ENCODE measurements at places on chromosomes 7 and 10.
A peak's percentile ranks its signal among the peaks of the same experiment; 100 is the strongest.

GRCh38 chr7:26166684-26167266, 14.8 kb downstream of the NFE2L3 start:
- DNase-seq, result peak; percentile 27

DNA sequence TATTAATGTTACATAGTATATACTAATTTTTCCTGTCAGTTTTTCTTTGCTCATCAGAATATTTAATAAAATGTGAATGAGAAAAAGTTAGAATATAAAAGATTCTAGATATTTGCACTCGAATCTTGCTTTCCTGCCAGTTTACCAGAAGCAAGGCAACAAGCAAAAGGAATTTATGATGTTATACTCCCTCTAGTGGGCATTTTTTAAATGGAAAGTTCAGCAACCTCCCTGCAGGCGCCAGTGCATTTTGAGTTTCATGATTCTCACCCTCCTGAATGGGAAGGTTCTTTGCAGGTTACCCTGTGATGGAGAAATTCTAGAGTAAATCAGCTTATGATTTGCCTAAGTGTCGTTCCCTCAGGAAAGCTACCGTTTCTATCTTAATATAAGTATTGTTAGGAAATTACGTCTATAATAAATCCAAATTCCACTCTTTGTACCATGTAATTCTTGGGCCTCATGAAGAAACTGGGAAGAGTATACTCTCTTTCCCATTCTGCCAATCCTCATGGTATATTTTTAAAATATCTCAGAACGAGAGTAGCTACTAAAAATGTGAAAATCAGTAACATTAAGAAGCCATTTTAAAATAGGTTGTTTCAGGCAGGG, 350.0 kb downstream of the CRPPA start:
- DNase-seq, result peak; percentile 62

DNA sequence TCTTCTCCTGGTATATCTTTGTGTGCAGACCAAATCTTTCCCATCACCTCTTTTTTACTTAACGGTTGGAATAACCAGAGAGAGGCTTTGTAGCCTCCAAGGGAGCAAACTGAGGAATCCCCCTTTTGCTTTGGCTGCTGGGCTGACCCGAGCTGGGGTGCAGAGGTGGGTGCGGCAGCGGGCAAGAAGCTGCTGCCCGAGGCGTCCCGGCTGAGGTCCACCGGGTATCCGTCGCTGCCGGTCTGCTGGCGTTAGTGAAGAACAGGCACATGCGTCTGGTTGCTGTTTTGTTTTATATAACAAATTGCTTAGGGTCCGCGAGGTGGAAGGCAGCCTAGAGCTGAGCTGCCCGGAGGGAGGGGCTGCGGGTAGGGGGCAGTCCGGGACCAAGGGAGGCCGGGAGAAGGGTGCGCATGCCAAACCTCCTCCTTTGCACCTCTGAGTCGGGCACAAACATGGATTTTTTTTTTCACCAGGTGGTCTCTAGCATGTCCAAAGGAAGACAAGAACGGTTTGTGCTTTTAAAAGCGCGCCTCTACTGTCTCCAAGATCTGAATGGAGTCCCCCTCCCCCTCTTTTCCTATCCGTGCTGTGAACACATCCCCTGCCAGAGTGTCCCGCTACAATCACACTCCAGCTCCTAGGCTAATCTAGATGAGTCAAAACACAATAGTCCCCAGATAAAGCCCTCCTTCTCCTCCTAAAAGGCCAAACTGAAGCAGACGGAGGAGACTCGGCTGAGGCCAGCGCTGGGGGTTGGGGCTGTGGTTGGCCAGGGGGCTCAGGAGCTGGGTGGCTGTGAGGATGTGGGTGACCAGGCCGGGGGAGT, 6.8 kb upstream of the GATA3 start:
- DNase-seq, result no peak

- DNase-seq, result no peak
These were observed 38.6 kb upstream of the ADD3 start for GRCh38 chr10:109968953-109969759.

- DNase-seq, result no peak
These were observed 3.8 kb downstream of the FAM133B start for GRCh38 chr7:92586403-92586802.

- no peak for DNase-seq
These were observed 85.1 kb upstream of the RELN start for GRCh38 chr7:104074529-104074928.

DNA sequence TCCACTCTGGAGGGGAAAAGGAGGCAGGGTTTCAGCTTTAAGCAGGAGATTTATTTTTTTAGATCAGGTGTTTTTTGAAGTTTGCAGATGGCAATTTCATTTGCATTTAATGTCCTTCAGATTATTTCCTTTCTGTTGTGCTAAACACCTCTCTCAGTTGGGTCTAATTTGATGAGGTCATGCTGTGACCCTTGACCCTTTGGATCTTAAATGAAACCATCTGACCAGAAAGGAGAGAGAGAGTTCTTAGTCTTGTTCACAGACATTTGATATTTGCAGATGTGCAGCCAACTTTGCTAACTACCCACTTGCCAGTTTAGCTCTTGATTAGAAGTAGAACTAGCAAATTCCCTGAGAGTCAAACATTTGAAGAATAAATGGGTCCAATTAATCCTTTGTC, 101.5 kb upstream of the RAB11FIP2 start:
- DNase-seq, result no peak

DNA sequence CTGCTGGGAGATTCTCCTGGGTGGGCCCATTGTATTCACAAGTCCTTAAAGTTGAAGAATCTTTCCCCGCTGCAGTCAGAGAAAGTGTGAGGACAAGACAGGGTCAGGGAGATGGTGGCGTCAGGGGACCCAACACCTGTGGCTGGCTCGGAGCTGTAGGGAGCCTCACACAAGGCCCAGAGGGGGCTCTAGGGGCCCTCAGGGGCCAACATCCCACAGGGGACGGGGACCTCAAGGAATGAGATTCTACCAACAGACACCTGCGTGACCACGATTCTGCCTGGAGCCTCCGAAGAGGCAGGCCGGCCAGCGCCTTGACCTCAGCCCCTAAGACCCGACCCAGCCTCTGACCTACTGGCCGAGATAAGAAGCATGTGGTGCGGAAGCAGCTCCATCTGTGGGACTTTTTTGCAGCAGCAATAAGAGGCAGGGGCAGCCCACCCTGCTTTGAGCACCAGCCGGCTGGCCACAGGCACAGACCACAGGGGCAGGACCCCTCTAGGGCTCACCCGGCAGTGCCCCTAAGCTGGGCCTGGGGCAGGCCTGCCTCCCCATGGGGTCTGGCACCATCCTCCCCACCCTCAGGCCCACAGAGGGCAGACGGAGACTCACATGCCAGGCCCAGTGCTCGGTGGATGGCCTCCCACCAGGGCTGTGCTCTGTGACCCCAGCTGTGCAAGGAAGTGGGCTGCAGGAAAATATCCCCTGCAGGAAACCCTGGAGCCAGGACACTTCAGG, 13.2 kb downstream of the RASGEF1A start:
- no peak for DNase-seq

DNA sequence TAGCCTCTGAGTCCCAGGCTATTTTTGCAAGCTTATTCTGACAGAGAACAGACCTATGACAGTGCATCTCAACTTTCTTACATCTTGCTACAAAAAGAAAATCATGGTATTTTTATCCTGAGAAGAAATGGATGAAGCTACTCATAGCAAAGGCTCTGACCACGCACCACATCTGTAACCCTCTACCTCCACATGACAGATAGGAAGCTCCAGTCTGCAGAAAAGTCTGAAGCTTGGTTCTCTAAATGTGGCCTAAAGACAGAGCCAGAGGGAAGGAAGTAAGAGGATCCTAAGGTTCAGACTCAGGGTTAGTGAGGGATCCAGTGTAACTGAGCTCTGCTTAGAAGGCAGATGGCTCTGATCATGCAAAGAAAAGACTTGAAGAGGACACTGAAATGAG, 58.4 kb upstream of the ABCB5 start:
- DNase-seq, result no peak

DNA sequence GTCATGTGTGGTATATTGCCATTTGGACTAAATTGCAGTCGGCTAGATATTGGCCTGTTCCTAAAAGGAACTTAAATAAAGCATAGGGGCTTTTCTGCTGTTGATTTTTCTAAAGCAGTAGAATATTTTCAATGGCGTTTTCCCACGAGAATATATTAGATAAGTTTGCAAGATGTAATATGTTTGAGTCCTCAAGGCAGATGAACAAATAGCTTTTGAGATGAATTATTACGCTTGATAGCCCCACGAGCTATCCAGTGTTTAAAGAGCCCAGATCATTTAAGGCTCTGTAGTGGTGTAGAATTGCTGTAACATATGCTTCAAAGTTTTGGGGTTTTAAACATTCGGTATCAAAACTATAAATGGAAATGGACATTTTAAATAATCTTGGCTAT, 2.9 kb downstream of the CELF2 start:
- no peak for DNase-seq

DNA sequence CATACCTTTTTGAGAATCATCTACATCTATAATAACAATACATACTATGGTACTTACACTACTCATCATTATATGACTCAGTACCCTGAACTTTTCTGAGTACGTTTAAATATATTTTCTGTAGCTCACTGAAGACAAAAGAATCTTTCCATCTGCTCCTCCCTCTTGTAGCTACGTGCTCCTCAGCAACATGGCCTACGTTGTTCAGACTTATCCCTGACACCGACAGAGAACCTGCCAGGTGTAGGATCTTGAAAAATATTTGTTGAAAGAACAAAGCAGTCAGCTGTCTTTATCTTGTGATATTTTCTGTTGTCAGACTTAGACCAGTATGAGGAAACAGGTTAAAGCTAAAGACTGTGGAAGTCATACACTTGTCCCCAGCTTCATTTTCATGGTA, 356.0 kb upstream of the MYO3A start:
- no peak for DNase-seq

DNA sequence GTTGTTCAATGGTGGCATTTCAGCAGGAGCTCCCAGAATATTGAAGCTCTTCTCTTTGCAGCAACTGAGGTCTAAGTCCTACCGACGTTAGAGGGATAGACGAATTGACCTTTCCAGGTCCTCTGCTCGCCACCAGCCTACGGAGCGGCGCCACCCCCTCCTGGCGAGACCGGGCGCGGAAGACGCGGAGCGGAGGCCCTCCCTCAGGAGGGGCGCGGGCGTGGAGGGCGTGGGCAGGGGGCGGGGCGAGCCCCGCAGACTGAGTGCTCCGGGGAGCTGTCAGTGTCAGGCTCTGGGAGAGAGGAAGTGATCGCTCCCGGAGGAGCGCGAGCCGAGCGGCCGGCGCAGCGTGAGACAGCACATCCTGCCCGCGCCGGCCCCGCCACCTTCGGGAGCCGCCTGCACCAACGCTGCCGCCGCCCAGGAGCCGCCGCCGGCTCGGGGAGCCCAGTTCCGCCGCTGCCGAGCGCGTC, at the start of gene DYNC1I1:
TSS of gene DYNC1I1 (plus strand) at position 257 of the 473 bp plus-strand sequence. CDS start 32,176 bp downstream, outside the sequence.
- no peak for DNase-seq

DNA sequence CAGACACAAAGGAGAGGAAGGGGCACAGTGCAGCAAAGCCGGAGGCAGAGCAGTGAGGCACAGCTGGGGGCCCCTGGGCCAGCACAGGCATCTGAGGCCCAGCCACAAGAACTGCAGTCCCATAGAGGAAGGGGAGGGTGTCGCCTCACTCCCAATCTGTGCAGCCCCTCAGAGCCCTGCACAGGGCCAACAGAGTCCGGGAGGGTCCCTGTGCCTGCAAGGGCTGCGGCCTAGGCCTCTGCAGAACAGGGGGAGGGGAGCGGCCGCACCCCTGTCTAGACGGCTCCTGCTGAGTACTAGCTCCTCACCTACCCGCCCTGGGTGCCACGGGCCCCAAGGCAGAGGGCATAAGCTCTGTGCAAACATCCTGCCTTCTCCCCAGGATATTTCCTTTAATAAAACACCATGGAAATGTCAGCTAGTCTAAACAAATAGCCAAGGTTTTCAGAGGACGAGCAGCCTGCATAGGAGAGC, 32.4 kb upstream of the RET start:
- no peak for DNase-seq

- DNase-seq, result peak; percentile 59
These were observed at the start of gene PODXL for GRCh38 chr7:131556053-131556908. TSS of gene PODXL (minus strand) at chr7:131556628. CDS start at chr7:131556359, 269 bp downstream.

All from AML-193 (cell line).